Hindlimb muscle (tissue), 1 donor: ENCODE measurements at places on chromosomes 6 and 20.

DNA sequence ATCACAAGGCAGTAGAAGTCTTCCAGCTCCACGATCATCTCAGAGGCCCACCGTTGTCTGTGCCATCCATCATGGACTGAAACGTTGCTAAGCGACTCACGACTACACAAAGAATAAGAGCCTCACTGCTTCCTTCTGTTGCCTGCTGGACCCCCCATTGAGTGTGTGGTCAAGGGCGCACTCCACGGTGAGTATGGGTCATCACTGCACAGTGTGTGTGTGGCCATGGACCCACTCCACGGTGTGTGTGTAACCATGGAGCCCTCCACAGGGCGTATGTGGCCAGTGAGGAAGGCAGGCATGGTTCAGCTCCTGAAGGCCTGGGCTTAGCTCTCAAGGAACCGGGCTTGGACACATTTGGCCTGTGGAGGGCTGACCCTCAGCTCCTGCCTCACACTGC lies 123.4 kb upstream of the AFDN start:
- DNase-seq = no peak

DNA sequence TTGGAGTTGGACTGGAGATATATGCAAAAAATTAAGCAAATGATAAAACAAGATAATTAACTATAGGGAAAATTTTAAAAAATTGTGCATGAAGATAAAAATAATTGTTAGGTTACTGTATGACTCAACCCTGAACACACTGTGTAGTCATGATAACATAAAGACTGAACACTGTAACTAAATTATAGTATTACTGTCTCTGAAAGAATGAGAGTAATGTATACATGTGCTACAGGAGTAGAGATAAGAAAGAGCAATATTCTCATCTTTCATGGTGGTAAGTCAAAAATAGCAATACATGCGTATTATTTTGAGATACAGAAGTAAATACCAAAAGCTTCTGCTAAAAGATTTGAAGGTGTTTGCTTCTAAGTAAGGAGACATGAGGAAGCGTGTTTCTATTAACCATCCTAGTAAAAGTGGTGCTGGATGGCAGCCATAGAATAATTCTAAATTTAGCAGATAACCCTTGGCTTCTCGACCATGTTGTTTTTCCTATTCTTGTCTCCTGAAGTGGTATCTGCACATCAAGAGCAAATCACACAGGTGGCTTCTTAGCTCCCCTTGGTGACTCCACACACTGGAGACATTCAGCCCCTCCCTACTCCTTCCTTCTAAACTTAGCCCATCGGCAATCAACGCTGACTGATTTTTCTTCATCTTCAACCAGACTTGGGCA lies 390.6 kb upstream of the PLCB4 start:
- no peak for DNase-seq

- DNase-seq = no peak
Observed at GRCh38 chr20:59159493-59160376, 3.9 kb upstream of the ZNF831 start.

DNA sequence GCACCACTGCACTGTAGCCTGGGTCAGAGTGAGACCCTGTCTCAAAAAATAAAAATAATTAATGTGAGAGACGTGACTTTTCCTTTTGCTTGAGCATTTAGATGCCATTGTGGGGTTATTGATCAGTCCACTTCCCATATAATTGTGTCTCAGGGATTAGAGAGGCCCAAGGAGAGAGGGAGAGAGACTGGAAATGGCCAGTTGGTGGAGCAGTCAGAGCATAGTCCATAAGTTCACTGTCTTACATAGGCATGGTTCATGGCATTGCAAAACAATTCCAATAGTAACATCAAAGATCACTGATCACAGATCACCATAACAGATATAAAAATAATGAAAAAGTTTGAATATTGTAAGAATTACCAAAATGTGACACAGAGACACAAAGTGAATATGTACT lies 15.2 kb upstream of the SDHAF4 start:
- no peak for DNase-seq

GRCh38 chr6:131949620-131949908 lies 1.6 kb downstream of the CCN2 start:
- DNase-seq = peak; percentile 71

GRCh38 chr6:4179960-4180651 lies 44.7 kb upstream of the ECI2 start:
- no peak for DNase-seq

DNA sequence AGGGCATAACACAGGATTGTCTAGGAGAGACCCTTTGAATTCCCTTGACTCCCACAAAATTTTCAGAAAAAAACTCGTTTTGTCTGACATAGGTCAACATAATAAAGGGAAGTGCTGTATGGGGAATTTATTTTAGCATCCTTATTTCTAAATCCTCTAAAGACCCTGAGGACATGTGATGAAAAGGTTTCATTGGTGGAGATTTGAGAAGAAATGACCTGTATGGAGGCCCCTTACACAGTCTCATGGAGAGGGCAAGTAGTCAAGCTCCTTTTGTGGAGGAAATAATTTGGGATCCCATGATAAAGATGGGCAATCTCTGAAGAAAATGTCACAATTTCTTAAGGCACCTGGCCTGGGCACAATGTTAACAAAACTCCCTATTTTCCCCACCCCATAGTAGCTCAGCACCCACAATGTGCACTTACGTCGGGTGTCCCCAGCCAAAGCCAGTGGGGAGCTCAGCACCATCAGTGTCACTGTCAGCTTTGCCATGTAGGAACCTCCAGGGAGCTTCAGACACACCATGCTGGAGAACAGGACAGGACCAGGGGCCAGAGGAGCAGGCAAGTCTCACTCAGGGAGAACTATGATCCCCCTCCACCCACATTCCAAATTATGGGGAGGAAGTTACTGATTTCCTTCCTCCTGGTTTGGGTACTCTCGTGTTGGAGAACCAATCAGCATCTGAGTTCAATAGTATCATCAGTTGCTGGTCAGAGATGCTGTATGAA lies at the start of gene HLA-DRB5:
TSS of gene HLA-DRB5 (minus strand) at position 591 of the 734 bp plus-strand sequence. CDS start at position 528, 63 bp downstream.
- DNase-seq = peak; percentile 0

DNA sequence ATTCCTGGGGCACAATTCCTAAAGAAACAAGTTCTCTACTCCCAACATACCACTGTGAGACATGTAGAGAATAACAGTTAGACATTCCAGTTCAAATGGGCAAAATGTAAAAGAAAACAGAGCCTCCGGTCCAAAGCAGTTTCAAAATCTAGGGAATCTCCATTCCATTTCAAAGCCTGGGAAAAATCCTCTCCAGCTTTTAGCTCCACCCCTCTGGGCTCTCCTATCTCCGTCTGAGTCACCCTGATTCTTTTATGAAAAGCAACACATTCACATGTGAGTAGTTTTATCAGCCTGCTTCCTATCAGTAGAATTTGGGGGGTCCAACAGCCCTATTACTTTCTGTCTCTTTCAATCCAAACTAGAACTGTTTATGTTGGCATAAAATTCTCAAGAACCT lies 3.7 kb downstream of the CSNK2A1 start:
- no peak for DNase-seq

- peak; percentile 91 for DNase-seq
Observed at GRCh38 chr6:116370760-116371119, at the start of gene DSE. DSE (plus strand) TSS chr6:116370947; CDS start chr6:116399251, 28,304 bp downstream.

DNA sequence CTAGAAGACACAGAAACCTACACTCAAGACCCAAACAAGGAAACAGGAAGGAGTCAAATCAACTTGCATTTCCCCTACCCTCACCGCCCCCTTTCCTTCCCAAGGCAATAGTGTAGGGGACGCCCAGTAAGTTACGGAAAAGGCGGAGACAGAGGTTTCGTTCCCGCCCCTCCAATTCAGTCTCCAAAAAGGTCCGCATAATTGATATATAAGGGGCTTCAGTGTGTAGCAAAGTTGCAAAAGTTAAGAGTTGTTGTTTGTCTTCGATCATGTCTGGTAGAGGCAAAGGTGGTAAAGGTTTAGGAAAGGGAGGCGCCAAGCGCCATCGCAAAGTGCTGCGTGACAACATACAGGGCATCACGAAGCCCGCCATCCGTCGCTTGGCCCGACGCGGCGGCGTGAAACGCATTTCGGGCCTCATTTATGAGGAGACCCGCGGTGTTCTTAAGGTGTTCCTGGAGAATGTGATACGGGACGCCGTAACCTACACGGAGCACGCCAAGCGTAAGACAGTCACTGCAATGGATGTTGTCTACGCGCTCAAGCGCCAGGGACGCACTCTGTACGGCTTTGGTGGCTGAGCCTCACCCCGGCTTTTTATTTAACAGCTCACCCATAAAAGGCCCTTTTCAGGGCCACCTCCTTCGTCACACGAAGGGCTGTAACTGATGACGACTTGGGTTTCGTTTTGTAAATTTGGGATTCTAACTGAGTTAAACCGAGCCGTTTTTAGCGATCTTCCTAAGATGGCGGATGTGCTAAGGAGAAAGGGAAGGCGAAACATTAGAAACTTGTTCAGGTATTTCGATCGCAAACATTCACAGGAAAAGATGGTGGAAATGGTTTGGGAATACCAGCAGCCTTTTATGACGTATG lies 124.6 kb upstream of the BTN3A2 start:
- peak; percentile 93 for DNase-seq

DNA sequence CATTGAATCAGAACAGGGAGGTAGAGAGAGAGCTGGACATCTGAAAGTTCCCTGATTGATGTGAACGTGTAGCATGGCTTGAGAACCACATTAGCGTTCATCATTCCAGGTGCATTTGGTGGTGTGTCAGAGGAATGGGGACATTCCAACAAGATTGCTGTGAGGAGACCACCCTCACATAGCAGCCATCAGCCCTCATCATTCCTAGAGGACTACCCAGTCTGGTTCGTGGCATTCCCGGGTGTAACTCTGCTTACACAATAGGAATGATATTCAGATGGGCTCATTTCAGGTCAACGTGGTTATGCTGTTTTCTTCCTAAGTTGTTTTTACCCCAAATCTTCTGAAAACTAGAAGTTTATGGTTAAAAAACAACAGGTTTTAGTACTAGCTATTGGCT lies 62.2 kb upstream of the KLHL31 start:
- DNase-seq = no peak

GRCh38 chr20:2559279-2559626 lies 22.9 kb downstream of the TMC2 start:
- DNase-seq = no peak

DNA sequence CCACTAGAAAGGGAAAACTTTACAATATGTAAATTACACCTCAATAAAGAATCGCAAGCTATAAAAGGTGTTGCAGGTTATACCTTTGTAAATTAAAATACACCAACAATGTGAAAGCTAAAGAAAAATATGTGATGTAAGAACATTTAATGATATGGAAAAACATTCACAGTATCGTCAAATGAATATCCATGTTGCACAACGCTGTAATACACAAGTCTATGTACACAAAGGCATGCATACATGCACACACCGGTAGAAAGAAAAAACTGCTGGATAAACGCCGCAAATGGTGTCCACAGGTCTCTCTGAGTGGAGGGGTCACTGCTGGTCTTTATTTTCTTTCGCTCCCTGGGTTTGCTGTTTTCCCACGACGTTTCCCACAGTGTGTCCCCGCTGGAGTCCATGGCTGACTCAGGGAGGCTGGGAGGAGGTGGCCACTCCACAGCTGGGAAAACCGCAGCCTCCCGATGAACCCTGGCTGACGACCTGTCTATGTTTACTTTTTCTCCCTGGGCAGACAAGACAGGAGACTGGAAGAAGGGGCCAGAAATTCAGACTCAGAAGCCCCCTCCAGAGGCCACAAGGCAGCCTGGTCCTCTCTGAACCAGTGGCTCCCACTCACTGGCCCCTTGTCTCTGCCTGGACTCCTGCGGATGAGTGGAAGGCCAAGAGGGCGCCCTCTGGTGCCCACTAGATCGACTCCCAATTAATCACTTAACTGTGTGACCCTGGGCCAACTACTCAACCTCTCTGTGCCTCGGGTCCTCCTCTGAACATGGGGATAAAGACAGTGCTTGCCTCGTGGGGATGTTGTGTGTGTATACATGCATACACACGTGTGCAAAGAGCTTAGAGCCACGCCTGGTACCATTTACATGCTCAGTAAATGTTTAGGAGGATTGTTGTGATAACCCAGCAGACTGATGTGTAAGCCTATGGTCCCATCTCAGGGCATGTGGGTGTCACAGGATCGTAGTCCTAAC lies 12.8 kb upstream of the BPI start:
- DNase-seq = no peak
